ENCODE measurements at places on chromosomes 7 and 10.
A peak's percentile ranks its signal among the peaks of the same experiment; 100 is the strongest.

DNA sequence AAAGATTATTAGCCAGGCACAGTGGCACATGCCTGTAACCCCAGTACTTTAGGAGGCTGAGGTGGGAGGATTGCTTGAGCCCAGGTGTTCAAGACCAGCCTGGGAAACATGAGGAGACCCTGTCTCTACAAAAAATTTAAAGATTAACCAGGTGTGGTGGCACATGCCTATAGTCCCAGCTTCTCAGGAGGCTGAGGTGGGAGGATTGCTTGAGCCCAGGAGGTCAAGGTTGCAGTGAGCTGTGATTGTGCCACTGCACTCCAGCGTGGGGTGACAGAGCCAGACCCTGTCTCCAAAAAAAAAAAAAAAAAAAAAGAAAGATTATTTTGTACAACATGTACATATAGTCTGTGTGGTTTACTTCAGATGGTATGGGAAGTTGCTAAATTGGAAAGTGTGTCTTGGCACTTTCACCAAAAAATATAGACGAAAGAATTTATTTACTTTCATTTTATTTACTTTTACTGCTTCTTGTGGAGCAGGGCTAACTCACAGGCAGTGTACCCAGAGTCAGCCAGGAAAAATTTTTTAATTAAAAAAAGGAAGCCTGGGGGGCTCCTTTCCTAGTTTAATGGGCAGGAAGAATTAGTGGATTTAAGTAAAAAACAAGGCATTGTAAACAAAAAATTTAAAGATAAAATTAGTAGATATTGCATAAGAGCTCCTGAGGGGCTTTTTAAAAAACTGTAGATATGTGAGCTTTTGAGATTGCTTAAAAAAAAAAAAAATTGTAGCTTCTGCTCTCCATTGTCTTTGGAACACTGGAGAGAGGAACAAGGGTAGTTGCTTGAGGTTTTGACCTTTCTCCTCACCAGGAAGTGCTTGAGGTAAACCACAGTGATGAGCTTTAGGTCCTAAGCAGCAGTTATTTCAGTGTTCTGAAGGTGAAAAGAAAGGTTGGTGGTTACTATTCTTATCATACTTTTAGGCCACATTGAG, 44.6 kb upstream of the VDAC2 start:
- DNase-seq: no peak

GRCh38 chr7:3217166-3217565, 83.9 kb upstream of the SDK1 start:
- DNase-seq: no peak

- DNase-seq: no peak
Observed at GRCh38 chr7:69192134-69192533, 406.1 kb upstream of the AUTS2 start.

- DNase-seq: no peak
Observed at GRCh38 chr10:117457071-117457810, 82.0 kb upstream of the PDZD8 start.

GRCh38 chr10:75250934-75251333, 15.2 kb upstream of the COMTD1 start:
- no peak for DNase-seq

DNA sequence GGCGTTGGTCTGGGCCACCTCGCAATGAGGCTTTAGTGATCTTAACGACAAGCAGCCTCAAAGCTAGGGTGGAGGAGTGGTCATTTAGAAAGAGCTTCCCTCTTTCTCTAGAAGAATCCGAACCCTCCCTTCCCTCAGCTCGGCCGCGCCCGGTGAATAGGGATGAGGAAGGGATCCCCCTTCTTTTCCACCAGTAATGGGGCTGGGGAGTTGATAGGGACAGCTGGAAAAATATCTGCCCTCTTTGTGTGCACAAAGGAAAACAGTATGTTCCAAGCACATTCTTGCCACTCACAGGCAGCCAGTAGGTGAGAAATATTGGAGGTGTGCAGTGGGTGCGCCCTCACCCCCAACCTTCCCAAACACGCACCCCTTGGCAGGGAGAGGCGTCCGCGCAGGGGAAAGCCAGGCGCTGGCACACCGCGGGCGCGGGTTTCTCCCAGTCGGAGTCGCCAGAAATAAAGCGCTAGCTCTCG, 6.5 kb downstream of the DLX5 start:
- peak; percentile 60 for DNase-seq

GRCh38 chr7:75962607-75963380, 31.6 kb downstream of the TMEM120A start:
- DNase-seq: peak; percentile 66

GRCh38 chr10:60606343-60607080, 171.8 kb upstream of the CDK1 start:
- DNase-seq: no peak

DNA sequence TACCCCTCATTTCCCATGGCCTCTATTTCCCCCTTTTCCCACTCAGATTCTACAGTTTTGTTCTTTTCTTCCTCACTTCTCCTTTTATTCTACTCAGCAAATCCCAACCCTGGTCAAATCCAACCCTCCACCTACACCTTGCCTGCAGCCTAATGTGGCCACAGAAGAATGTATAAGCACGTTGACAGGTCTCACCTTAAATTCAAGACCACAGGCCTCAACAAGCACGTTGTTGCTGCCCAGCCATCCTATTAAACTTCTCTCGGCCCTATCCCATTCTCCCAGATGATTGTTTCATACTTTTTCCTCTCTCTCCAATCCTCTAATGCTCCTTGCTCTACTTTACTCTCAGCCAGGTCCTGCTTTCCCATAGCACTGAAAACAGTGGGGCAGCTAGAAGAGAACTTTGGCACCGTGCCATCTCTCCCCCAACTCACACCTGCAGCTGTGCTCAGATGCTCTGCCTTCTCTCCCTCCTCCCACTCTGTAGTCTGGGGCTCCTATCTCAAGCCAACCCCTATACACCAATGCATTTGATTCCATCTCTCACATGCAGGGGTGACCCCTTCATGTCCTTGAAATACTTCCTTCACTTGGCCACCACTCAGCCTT, 6.8 kb upstream of the EIF3A start:
- no peak for DNase-seq

DNA sequence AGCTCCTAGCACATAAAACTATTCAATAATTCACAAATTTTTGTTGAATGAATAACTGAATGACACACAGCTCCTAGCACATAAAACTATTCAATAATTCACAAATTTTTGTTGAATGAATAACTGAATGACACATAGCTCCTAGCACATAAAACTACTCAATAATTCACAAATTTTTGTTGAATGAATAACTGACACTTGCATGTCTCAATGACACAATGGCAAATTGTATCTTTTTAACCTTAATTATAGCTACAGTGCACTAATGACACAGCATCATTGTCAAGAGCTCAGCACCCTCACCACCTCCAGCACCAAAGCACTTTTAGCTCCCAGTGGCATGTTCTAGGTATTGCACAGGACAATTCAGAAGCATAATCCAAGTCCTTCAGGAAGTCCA, 131.6 kb downstream of the PDE1C start:
- DNase-seq: no peak

DNA sequence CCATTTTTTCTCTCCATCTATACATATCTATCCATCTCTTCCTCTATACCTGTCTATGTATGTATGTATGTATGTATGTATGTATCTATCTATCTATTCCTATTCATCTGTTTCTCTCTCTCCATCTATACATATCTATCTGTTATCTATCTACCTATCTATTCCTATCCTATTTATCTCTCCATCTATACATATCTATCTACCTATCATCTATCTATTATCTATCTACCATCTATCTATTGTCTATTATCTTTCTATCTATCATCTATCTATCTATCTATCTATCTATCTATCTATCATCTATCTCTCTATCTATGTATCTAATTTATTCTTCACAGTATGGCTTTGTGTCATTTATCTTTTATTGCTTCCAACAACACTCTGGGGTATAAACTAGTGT, 1124.4 kb downstream of the TYW1 start:
- DNase-seq: no peak

GRCh38 chr10:117365612-117366011, 9.6 kb downstream of the PDZD8 start:
- peak; percentile 40 for DNase-seq

GRCh38 chr7:138951953-138952352, 29.2 kb downstream of the KIAA1549 start:
- no peak for DNase-seq

- DNase-seq: no peak
Observed at GRCh38 chr10:43044961-43045621, 31.8 kb upstream of the RET start.

- DNase-seq: no peak
Observed at GRCh38 chr7:128811631-128812430, 18.4 kb upstream of the FLNC start.

- no peak for DNase-seq
Observed at GRCh38 chr10:111148025-111148424, 71.2 kb downstream of the ADRA2A start.

GRCh38 chr7:21086688-21087087, 300.0 kb upstream of the SP8 start:
- DNase-seq: peak; percentile 27

DNA sequence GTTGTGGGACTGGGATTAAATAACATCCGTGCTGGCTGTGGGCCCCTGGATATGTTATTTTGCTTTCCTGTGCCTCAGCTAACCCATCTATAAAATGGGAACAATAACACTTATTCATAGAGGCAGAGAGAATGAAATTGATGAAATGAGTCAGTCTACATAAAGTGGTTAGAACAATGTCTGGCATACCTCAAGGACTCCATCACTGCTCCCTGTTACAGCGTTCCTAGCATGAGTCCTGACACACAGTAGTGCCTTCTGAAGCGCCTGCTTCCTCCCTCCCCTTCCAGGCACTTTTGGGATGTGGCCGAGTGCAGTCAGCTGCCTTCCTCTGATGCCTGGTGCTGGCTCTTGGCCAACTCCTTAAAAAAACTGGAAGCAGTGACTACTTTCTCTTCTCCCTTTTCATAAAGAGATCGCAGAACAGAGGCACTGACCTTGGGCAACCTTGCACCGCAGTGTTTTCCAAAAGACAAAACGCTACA, 108.4 kb upstream of the ZMIZ1 start:
- DNase-seq: peak; percentile 69

GRCh38 chr10:128850647-128851046, 616.4 kb upstream of the MGMT start:
- no peak for DNase-seq

- no peak for DNase-seq
Observed at GRCh38 chr7:70352906-70353305, 754.6 kb downstream of the AUTS2 start.

DNA sequence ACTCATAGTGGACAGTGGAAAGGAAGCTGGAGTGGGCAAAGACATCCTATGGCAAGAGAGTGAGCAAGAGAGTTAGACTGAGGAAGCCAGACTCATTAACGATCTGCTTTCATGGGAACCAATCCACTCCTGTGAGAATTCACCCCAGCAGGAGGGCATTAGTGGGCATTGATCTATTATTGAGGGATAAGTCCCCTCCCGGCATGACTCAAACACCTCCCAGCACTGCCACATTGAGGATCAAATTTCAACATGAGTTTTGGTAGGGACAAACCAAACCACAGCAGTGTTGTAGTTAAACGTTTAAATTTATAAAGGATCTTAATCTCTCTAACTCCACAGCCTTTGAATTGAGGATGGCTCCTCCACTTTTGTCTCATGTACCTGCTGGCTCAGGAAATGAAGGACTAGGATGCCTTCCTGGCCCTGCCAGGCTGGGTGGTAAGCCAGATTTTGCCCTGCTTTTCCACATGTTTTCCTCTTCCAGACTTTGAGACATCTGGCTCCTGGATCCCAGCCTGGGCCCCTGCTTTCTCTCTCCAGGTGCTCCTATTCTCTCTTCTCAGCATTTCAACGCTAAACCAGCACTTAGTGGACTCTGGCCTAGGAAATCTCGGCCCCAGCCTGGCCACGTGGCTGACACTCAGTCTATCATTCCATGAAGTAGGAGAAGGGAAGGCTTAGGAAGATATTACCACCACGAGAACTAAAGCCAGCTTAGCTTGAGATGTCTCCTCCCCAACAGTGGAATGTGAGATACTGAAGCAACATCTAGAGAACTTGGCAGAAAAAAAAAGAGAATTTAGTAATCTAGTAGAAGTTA, 96.5 kb upstream of the PIP4K2A start:
- DNase-seq: no peak

DNA sequence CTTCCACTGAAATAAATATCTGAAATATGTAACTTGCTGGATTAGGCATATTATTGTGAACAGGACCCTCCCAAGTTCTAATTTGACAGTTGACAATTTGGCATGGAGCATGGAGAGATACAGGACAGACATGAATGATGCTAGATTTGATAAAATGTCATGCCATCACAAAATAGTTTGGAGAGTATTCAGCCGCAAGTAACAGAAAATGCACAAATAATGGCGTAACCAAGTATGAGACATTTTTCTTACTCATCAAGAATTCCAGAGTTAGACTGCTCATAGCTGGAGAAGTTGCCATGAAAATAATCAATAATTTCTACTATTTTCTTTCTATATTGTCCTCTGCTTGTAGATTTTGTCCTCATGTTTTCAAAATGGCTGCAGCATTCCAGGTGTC, 45.5 kb upstream of the GPAM start:
- no peak for DNase-seq

GRCh38 chr10:74837743-74838142, 11.3 kb downstream of the KAT6B start:
- no peak for DNase-seq

DNA sequence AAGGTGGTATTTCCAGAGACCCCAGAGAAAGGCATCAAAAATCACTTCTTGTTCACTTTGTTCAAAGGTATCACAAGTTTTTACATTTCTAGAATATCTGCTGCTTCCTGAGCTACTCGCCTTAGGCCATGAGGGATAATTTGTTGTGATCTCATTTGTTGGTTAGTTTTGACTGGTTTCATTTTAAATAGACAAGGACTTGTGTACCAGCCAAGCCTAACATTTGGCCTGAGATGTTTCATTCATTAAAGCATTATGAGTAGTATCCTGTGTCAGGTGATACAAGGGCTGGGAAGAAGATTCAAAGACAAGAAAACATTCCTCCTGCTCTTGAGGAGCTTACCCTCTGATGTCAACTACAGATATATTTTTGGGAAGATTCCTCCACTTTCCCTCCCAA, 170.3 kb upstream of the FAM171A1 start:
- DNase-seq: no peak

GRCh38 chr7:28575241-28575643, 162.9 kb downstream of the CREB5 start:
- DNase-seq: no peak

DNA sequence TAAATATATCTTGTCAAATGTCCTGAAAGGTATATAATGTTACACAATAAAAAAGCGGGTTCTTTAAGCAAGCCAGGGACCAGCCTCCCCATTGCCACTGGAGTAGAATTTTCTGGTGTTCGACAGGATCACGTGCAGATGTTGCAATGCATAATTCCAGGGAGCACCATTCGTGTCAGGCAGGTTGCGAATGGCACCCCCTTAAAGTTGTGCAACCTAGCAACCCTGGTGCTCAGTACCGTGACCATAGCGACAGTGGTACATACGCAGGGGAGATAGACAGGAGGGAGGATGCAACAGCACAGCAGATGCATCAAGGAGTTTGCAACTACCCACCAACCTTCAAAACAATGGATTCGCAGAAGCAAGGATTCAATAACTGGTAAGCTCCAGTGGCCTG, 6.6 kb upstream of the BMPR1A start:
- DNase-seq: no peak

- peak; percentile 48 for DNase-seq
Observed at GRCh38 chr10:110857265-110858171, 14.2 kb upstream of the PDCD4 start.
